ENCODE measurements at places on chromosomes 6 and 20. TPM values are rescaled to one million over a fixed set of nuclear protein-coding genes. Genes with fewer than 3 reads are reported as not detected.

DNA sequence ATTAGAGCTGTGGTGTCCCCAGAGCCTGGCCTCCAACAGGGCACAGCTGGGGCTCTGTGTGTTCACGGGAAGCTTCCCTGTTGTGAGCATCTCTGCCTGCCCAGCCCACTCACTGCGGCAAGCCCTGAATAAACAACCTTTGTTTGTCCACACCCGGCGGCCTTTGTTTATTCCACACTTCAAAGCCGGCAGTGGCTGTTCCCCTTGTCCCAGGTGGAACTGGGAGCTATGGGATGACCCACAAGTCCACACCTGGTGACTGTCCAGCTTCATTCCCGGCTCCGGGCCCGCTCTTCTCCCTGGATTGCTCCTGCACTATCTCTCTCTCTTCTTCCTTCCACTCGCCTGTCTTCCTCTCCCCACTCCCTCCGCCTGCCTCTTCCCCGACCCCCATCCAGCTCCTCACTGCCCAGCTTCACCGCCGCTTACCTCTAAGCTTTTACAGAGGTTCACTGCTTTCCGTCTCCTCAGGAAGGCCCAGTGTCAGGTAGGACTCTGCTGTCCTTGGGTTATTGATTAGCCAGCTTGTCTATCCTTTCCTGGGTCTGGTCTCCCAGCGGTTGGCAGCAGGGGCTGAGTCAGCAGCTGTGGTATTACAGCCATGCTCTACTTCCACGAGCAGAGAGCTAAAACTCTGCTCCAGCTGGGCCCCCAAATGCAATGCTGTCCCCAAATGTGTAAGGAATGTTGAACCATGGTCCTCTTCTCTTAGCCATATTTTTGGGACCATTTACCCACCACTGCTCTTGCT lies 17.8 kb downstream of the DACT2 start:
- H3K27me3 ChIP-seq, result peaks cover 2% of the 10 kb centered on the region
- H3K4me1 ChIP-seq, result no peaks in the 10 kb centered on the region
- H3K27ac ChIP-seq, result no peak overlapping the region
- no peak overlapping the region for H3K4me3 ChIP-seq
- H3K36me3 ChIP-seq, result 0 out of 2 replicates have a peak, but pooled peaks cover 5% of the 10 kb centered on the region
- no peak for DNase-seq

DNA sequence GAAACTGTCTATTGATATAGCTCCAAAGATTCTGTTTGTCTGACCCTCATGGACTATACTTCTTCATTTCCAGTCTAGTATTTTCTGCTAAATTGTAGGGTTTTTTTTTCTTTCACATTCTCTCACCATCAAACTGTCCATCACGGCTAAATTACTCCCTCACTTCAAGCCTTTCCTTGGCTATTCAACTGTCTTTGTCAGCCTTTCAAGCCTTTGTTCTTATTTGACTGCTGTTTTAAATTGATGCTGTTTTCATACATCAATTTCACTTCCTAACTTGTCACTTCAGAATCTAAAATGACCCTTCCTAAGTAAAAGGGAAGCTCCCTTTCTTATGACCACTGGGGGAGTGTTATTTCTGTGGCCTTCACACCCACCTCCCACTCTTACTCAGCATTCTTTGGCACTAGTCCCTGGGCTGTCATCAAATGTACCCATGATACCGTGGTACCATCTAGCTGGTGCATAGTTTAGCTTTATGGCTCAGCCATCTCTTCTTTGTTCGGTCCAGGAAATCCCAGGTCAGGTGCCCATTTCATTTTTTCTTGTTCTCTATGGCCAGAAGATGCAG lies 8.6 kb downstream of the GJA1 start:
- H3K4me3 ChIP-seq, result peak overlapping the region; percentile 53
- peaks cover 31% of the 10 kb centered on the region for H3K36me3 ChIP-seq
- peak overlapping the region; percentile 58 for H3K27ac ChIP-seq
- peaks cover 71% of the 10 kb centered on the region for H3K4me1 ChIP-seq

- H3K4me1 ChIP-seq, result no peaks in the 10 kb centered on the region
- H3K27ac ChIP-seq, result no peak overlapping the region
- H3K4me3 ChIP-seq, result no peak overlapping the region
- H3K27me3 ChIP-seq, result peaks cover 30% of the 10 kb centered on the region
Measured at GRCh38 chr20:62220666-62221568, 839 bp upstream of the HRH3 start.

DNA sequence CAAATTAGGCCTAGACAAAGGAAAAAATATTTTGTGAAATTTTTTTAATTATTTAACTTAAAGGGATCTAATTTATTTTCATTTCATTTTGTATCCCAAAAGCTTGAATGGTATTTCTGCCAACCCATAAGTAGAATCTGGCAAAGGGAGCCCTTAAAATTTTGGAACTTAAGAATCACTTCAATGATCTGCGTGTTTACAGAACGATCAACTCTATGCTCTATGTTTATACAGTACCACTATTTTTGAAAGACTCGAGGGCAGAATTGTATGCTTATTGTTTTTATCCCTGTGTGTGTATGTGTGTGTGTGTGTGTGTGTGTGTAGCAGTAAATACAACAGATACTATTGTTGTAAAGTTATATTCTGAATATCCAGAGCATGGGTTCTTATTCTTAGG lies 39.2 kb downstream of the METTL24 start:
- H3K36me3 ChIP-seq, result no peaks in the 10 kb centered on the region
- DNase-seq, result no peak
- no peak overlapping the region for H3K4me3 ChIP-seq

TRIM38 gene
- total RNA-seq, result 5.0 TPM

PPP1R3G gene
- total RNA-seq, result 0.54 TPM

MDN1 gene
- total RNA-seq, result 23.5 TPM

ORC3 gene
- 26.7 TPM for total RNA-seq

Measured in HFFc6 (cell line).